ENCODE measurements at places on chromosomes 2 and 18. TPM values are rescaled to one million over a fixed set of nuclear protein-coding genes. Genes with fewer than 3 reads are reported as not detected.

DNA sequence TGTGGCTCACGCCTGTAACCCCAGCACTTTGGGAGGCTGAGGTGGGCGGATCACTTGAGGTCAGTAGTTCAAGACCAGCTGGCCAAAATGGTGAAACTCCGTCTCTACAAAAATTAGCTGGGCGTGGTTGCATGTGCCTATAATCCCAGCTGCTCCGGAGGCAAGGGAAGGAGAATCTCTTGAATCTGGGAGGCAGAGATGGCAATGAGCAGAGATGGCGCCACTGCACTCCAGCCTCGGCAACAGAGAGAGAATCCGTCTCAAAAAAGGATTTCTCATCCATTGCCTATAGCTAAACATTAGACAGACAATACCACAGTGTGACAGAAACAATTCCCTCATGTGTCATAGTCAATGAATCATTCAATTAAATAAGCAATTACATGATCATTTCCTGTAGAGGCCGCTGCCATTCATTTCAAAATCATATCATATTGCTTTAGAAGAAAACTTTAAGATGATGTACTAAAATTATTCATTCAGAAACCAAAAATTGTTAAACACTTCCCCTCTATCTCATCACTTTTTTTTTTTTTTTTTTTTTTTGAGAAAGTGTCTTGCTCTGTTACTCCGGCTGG is 69.5 kb upstream of the TGIF1 start:
- no peaks in the 10 kb centered on the region for H3K27me3 ChIP-seq
- peaks cover 5% of the 10 kb centered on the region for H3K4me1 ChIP-seq
- no peak overlapping the region for H3K27ac ChIP-seq
- no peak overlapping the region for H3K4me3 ChIP-seq

Gene UGT1A7
- not detected for total RNA-seq

DNA sequence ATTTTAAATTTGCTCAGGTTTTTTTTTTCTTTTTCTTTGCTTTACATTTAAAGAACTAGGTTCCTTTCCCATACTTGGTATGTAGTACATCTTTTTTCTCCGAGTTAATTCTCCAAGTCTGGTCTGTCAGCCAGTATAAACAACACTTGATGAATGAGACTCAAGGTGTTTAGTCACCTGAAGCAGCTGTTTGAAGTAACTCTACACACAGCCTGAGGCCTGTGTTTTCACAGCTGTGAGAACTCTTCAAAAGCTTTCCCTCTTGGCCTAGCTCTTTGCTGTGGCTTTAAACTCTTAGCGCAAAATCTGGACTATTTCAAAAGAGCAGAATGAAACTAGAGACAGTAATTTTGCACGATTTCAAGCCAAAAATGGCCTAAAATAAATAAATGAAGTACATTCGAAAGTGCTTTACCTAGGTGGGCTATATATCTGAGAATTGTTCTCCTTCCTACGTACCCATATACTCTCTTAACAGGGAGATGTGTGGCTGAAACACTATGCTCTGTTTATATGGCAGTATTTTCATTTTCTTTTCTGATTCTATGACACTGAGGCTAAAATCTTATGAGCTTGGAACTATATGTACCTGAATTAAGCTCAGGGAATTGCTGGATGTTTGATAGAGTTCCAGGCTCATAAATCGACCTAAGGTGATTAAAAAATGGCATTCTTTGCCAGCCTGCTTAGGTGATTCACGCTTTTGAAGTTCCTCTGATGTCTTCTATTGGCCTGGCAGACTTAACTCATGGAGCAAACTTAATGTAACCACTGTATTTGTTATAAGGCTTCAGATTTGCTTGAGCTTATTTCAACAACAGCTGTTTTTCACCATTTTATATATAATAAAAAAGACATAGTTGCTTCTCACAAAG is 1044.1 kb upstream of the ZEB2 start:
- peak; percentile 85 for DNase-seq
- no peaks in the 10 kb centered on the region for H3K4me1 ChIP-seq
- H3K36me3 ChIP-seq: no peaks in the 10 kb centered on the region
- no peak overlapping the region for H3K27ac ChIP-seq
- H3K4me3 ChIP-seq: no peak overlapping the region
- H3K27me3 ChIP-seq: no peaks in the 10 kb centered on the region

Gene MOCOS
- 1.9 TPM for total RNA-seq

Gene ALPP
- 0.32 TPM for total RNA-seq

DNA sequence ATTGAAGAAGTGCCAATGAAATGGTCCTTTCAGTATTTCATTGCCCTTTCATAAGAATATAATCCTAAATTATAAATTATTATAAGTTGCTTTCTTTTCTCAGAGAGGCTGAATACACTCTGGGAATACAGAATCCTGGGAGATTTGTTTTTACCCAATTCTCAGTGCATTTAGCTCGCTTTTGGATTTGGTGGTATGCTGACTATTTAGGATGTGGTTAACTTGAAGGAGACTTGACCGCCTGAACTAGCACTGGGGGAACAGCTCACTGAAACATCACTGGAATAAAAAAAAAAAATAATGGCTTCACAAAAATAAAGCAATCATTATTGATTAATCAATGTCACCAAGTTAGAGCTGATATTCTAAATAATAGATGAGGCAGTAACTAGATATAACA is 10.2 kb downstream of the TNFAIP6 start:
- H3K36me3 ChIP-seq: peaks cover 2% of the 10 kb centered on the region
- no peaks in the 10 kb centered on the region for H3K27me3 ChIP-seq
- no peak overlapping the region for H3K4me3 ChIP-seq
- H3K27ac ChIP-seq: no peak overlapping the region

DNA sequence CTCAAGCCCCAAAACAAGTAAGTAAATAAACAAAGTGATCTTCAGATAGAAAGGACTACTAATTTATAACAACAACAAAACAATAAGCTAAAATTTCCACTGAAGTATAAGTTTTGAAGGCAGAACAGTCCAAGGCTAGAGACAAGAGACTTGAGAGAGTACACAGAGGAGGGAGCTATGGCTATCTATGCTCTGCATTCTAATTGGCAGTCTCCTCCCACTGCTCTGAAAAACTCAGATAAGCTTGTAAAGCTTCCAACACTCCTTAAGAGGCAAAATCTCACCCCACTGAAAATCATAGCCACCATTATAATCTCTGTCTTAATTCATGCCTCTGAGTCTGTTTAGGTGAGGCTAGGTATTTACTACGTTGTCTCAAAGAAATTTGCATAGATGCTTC is 714.6 kb upstream of the LRATD1 start:
- no peaks in the 10 kb centered on the region for H3K36me3 ChIP-seq
- peaks cover 3% of the 10 kb centered on the region for H3K4me1 ChIP-seq
- H3K27ac ChIP-seq: no peak overlapping the region
- no peak overlapping the region for H3K4me3 ChIP-seq
- no peak for DNase-seq
- no peaks in the 10 kb centered on the region for H3K27me3 ChIP-seq

DNA sequence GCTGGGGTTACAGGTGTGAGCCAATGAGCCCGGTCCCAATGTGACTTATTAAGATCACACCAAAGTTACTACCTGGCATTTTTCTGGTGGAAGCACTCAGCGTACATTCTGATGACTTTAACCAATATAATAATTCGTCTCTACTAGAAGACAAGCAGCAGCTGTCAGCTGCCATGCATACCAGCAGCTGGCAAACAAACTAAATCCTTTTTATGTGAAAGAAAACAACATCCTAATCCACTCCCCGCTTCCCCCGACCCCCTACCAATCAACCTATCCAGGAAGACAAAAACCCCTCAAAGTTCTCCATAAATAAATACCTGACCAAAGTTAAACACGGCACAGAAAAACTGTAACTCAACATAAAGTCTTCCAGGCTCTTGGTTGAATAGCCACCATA is 42.1 kb downstream of the GPR155 start:
- H3K4me3 ChIP-seq: no peak overlapping the region
- peaks cover 8% of the 10 kb centered on the region for H3K4me1 ChIP-seq
- no peaks in the 10 kb centered on the region for H3K27me3 ChIP-seq

Gene DUSP2
- 0.95 TPM for total RNA-seq

DNA sequence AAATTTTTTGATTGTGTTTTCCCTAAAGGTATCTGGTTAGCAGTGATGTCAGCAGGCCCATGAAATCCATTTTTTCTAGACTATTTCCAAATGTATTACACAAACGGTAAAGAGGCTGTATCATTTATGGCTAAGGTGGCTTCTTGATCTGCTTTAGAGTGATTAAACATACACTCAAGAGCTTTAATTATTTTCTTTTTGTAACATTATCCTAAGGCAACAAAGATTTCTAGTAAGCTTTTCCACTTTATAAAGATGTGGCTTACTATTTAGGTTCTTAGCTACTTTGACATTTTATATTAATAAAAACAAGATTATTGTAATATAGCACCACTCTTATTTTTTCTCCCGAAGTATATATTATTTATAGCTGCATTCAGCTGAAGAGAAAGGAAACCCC is 16.5 kb downstream of the MFF start:
- no peak overlapping the region for H3K27ac ChIP-seq
- H3K36me3 ChIP-seq: peaks cover 8% of the 10 kb centered on the region
- no peak for DNase-seq
- H3K4me3 ChIP-seq: no peak overlapping the region

Gene IAH1
- total RNA-seq: 31.1 TPM

Gene WDFY1
- total RNA-seq: 52.5 TPM

- no peak overlapping the region for H3K27ac ChIP-seq
- peak overlapping the region; percentile 75 for H3K4me3 ChIP-seq
Observed at GRCh38 chr2:118012778-118013177, 1.1 kb downstream of the CCDC93 start.

- no peaks in the 10 kb centered on the region for H3K27me3 ChIP-seq
- peaks cover 22% of the 10 kb centered on the region for H3K4me1 ChIP-seq
- H3K27ac ChIP-seq: no peak overlapping the region
- no peak overlapping the region for H3K4me3 ChIP-seq
- DNase-seq: no peak
- no peaks in the 10 kb centered on the region for H3K36me3 ChIP-seq
Observed at GRCh38 chr2:75586971-75587370, 26.2 kb upstream of the EVA1A start.

Gene G6PC2
- not detected for total RNA-seq

GRCh38 chr2:70711191-70711590 is 56.8 kb downstream of the ADD2 start:
- no peaks in the 10 kb centered on the region for H3K27me3 ChIP-seq
- H3K4me1 ChIP-seq: no peaks in the 10 kb centered on the region
- no peaks in the 10 kb centered on the region for H3K36me3 ChIP-seq
- H3K27ac ChIP-seq: no peak overlapping the region

DNA sequence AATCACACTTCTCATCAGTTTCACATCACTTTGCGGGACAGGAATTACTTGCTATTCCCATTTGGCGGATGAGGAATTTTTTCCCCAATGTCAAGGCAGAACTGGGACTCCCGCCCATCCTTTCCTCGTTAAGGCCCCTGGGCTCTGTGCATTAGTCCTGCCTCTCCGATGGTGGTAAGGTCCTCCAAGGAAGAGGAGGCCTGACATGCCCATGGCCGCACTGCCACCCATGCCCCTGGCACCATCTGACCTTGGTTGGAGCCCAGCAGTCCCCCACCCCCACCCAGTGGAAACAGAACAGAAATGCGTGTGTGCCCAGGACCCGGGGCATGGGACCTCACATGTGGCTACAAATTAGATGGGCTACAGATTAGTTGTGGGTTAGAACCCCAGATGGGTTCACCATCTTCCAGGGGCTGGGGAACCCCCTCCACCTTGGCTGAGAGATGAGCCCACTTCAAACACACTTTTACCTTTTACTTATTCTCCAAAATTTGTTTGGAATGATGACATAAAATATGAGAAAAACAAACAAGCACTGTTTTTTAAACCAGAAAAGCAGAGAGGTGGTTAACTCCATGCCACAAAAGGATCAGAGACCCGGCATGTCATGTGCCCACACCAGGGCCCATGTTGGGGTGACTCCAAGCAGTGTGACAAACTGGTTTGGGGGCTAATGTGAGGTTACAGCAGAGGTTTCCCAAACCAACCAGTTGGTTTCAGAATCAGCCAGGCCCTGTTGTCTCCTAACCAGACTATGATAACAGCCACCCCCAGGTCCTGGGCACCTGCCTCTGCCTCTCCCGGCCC is 11.0 kb upstream of the DUSP2 start:
- H3K4me1 ChIP-seq: peaks cover 8% of the 10 kb centered on the region
- H3K36me3 ChIP-seq: no peaks in the 10 kb centered on the region
- H3K27me3 ChIP-seq: no peaks in the 10 kb centered on the region
- H3K4me3 ChIP-seq: no peak overlapping the region

Gene MTIF2
- total RNA-seq: 23.1 TPM

DNA sequence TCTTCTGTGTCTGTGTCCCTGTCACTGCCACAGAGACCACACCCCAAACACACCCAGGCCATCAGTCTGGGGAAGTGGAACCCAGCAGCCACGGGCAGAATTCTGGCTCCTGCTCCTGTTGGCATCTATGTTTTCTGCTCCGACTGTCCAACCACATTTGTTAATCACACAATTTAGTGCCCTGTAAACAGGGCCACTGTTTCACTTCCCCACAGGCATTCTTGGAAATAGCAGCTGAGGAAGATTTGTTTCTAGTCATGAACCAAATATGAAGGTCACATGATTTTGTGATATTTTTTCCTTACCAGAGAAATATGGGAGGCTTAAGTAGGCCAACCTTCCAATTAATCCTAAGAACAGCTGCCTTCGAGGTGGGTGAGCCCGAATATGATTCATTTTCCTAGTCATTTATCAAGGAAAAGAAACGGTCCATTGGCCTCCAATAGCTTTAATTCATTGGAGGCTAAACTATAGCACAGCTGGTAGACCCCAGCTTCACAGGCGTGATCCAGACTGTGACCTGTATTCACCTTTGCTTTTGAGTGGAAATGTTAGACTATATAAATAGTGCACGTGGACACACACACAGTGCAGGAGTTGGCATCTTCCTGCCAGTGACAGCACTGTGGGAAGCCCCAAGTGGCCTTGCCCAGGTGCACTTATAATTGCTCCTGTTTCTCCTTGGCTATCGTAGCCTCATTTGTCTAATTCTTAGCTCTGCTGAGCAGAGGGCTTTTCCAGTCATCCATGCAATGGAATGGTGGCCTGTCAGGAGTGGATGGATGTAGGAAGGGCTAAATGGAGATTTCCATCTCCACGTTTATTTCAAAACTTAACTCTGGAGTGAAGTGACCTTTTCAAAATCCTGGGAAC is 267.9 kb downstream of the LPIN1 start:
- no peak overlapping the region for H3K4me3 ChIP-seq
- no peaks in the 10 kb centered on the region for H3K27me3 ChIP-seq
- no peaks in the 10 kb centered on the region for H3K36me3 ChIP-seq
- DNase-seq: peak; percentile 92
- H3K4me1 ChIP-seq: no peaks in the 10 kb centered on the region
- no peak overlapping the region for H3K27ac ChIP-seq

GRCh38 chr2:1603521-1603920 is 140.8 kb downstream of the PXDN start:
- H3K4me3 ChIP-seq: no peak overlapping the region
- H3K27me3 ChIP-seq: no peaks in the 10 kb centered on the region
- H3K36me3 ChIP-seq: no peaks in the 10 kb centered on the region
- H3K4me1 ChIP-seq: peaks cover 32% of the 10 kb centered on the region
